DMS153 (cell line): ENCODE measurements at places on chromosomes 12 and 14.

DNA sequence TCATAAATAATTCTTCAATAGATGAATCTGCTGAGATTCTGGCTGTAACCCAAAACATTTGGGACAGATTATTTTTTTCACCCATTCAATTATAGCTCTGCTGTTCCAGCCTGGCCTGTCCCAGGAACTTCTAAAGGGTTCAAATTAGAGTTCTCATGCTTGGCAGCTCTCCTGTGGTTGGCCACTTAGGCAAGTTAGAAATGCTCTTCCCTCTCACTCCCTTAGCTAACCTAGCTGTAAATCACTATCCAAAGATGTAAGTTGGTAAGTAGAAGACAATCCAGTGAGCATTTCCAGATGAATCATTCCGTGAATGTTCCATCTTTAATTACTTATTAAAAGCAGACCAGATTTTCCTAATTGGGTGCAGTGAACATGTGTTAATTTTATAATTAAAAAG lies 760.4 kb upstream of the TBX3 start:
- no peak for DNase-seq

GRCh38 chr14:103745424-103745823 lies 29.8 kb downstream of the ZFYVE21 start:
- DNase-seq: no peak

DNA sequence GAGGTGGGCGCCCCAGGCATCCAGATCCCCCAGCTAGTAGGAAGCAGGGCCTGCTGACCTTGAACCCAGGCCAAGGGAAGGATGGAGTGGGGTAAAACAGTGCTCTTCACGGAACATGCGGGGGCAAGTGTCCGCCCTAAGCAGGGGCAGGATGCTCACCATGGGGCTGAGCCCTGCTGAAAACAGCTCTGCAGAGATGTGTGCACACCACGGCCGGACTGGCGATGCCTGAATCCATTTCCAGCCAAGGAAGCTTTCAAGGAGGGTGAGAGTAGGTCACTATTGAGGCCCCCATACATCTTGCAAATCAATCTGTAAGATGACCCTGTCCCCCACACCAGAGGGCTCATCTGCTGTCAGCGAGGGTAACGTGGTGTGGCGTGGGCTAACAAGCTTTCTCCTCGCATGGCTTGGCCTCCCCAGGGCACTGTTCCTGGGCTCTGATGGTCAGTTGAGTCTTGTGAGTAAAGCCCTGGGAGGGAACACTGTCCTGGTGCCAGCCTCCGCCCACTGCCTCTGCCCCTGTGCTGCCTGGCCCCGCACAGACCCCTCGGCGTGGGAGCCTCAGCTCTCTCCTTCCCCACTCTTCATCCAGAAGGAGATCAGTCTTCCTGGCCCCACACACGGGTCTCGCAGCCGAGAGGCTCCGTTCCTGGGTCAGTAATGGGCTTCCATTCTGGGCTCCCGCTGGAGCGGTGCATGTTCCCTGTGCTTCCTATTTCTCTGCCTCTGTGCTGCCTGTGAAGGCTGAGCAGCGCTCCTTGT lies 69.1 kb downstream of the CCDC92 start:
- no peak for DNase-seq

- no peak for DNase-seq
These were observed 3.8 kb upstream of the INHBE start for GRCh38 chr12:57451233-57451778.

DNA sequence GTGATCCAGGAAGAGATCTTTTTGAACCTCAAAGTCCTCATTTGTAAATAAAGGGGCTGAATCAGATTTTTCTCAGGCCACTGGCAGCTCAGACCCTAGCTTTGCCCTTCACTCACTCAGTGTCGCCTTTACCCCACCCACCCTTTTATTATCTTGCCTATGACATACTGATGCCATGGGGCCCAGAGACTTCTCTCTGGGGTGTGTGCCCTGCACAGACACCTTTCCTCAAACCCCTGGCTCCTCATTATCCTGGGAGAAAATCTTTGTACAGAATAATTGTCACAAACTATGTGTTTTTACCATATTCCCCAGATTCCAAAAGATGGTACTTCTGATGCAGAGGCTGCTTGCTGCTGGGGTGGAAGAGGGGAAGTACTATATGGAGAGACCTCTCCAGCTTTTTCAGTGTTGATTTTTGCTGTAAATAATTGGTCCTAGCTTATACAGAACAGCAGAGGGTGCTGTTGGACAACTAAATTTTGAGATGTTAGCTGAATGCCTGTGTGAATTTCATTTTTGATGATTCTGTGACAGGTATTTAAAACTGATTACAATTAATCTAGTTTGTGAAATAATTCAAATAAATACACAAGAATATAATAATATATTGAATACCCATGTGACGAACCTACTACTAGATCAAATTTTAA lies 53.9 kb upstream of the DCD start:
- peak; percentile 37 for DNase-seq

GRCh38 chr12:29299633-29300032 lies 81.3 kb downstream of the ERGIC2 start:
- DNase-seq: no peak

DNA sequence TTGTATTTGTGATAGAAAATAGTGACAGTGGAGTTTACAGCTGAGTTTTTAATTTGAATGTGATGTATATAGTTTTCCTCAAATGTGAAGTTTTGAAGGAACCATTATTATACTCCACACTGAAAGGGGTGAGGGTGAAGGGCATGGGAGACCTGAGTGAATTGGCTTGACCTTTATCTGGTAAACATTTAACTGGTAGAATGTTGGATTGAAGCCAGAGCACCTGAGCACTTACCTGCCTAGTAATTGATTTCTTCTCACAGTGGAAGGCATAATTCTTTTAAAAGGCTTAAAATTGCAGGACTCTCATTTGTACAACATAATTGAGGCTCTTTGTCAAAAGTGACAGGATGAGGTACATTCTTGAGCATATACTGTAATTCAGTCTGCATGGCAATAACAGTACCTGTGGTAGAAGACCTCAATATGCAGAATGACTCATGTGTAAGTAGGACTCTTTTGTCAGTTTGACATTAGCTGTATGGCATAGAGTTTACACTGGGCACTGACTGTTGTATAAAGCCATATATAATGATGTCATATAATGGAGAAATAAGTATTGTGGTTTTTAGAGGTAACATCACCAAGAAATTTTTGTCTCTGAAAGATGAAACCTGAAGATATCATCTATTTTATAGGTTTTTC lies 309.6 kb downstream of the TMTC2 start:
- peak; percentile 55 for DNase-seq

GRCh38 chr12:111685322-111685810 lies 390 bp downstream of the BRAP start:
- DNase-seq: no peak

GRCh38 chr12:94488463-94488862 lies 28.8 kb upstream of the CEP83 start:
- no peak for DNase-seq
